ENCODE measurements at places on chromosomes 7 and 10. TPM values are rescaled to one million over a fixed set of nuclear protein-coding genes. Genes with fewer than 3 reads are reported as not detected.

The ADIRF gene
- total RNA-seq: not detected

The KCNH2 gene
- total RNA-seq: 1.9 TPM

The SORCS3 gene
- total RNA-seq: 1.7 TPM

The CHAT gene
- not detected for total RNA-seq

The LRGUK gene
- 0.27 TPM for total RNA-seq

The NRCAM gene
- total RNA-seq: 3.4 TPM

The LLCFC1 gene
- total RNA-seq: not detected

The POLL gene
- total RNA-seq: 23.3 TPM

The APBB1IP gene
- 44.5 TPM for total RNA-seq

The FAM237B gene
- not detected for total RNA-seq

The NPSR1 gene
- not detected for total RNA-seq

The SEMA3D gene
- total RNA-seq: not detected

The PTPN20 gene
- total RNA-seq: 2.5 TPM

The OR2A5 gene
- not detected for total RNA-seq

The CPN1 gene
- not detected for total RNA-seq

The IGFBP1 gene
- total RNA-seq: not detected

The CYP2C19 gene
- total RNA-seq: not detected

The EVX1 gene
- 0.33 TPM for total RNA-seq
